Cortex of kidney (tissue), 1 donor: ENCODE measurements at places on chromosomes 6 and 20.

- no peak for DNase-seq
These were observed 74.0 kb upstream of the SAMD5 start for GRCh38 chr6:147434516-147434915.

DNA sequence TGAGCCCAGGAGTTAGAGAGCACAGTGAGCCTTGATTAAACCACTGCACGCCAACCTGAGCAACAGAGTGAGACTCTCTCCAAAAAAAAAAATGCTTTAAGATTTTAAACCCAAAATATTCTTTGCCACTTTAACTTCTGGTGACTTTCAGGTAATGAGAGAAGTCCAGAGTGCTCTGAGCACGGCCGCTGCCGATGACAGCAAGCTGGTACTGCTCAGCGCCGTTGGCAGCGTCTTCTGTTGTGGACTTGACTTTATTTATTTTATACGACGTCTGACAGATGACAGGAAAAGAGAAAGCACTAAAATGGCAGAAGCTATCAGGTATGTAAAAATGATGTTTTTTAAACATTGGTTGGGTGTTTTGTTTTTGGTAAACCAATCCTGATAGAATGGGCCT, 66.4 kb downstream of the RPP40 start:
- DNase-seq = no peak

DNA sequence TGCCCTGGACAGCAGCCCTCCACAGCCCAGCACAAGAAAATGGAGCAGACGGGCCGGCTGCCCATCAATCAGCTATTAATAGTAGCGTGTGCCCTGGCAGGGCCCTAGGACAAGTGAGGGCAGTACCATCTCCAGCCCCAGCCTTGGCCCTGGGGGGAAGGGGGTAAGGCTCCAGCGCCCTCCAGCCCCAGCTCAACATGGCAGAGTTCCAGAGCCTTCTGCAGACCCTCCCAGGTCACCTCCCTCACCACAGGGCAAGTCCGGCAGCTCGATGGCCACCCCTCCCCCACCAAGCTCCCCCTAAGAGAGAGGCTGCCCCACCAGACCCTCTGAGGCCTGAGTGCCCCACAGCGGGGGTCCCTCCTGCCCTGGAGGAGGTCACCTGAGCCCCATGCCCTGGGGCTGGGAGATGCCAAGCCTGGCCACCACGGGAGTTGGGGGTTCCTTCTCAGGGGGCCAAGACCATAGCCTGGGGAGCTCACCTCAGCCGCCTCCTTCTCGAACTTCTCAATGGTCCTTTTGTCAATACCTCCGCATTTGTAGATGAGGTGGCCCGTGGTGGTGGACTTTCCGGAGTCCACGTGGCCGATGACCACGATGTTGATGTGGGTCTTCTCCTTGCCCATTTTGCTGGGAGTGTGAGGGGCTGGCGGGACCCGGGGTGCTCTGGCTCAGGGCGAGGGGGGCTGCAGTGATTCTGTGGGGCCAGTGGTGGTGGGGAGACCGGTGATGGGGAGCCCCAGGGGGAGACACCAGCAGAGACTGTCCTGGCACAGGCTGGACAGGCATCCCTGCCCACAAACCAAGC, 1.5 kb downstream of the EEF1A2 start:
- no peak for DNase-seq

DNA sequence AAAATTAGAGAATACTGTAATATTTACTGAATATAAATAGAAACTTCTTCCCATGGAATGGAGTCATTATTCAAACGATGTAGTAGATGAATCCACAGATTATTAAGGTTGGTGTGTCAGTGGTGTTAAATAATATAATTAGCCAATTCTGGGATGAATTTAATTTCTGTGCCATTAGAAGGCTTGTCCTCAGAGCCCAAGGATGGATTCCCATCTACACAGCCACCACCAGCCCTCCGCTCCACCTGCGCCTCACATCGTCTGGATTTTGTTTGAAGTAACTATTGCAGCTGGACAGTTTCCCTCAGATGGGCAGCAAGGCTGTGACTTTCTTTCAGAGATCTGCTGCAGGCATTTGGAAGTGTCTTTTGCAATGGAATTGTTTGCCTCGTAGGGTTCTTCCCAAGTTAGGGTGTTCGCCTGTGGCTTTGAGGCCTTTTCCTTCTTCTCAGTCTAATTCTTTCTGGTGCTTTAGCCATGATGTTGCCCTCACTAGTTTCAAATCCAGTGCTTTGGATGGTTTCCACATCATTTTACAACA, 104.7 kb downstream of the AIG1 start:
- DNase-seq = no peak

DNA sequence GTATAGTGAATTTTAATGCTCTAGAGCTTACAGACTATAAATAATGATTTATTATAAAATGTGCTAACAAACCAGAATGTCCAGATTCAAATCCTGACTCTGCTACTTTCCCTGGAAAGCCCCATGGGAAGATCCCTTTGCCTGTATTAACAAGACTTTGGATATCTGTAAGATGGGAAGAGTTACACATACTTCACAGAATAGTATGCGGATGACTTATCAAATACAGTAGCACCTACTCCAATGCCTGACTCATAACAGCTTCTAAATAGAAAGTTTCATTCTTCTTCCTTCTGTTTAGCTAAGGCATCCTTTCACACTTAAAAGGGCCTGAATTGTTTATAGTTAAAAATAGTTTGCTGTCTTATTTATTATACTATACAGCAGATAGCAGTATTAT, 166.3 kb downstream of the KCNQ5 start:
- no peak for DNase-seq

DNA sequence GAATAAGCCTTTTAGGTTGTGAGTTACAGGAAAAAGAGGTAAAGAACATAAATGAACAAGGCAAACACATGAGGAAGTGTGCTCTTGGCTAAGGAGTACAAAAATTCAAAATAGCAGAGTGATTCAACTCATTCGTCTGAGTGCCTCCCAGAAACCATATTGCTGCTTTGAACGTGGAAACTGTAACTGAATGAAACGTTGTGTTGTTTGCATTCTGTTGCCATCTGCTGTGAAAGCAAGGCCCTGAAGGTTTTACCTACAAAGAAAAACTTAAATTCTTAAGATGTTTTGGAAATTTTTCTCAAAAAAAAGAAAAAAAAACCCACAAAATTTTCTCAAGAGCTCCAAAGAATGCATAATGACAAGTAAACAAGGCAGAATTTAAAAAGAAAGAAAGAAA, 375.4 kb upstream of the HS3ST5 start:
- DNase-seq = no peak

GRCh38 chr20:18326990-18327389, 38.7 kb downstream of the ZNF133 start:
- DNase-seq = no peak

GRCh38 chr20:50915424-50915823, 15.8 kb downstream of the ADNP start:
- DNase-seq = no peak

DNA sequence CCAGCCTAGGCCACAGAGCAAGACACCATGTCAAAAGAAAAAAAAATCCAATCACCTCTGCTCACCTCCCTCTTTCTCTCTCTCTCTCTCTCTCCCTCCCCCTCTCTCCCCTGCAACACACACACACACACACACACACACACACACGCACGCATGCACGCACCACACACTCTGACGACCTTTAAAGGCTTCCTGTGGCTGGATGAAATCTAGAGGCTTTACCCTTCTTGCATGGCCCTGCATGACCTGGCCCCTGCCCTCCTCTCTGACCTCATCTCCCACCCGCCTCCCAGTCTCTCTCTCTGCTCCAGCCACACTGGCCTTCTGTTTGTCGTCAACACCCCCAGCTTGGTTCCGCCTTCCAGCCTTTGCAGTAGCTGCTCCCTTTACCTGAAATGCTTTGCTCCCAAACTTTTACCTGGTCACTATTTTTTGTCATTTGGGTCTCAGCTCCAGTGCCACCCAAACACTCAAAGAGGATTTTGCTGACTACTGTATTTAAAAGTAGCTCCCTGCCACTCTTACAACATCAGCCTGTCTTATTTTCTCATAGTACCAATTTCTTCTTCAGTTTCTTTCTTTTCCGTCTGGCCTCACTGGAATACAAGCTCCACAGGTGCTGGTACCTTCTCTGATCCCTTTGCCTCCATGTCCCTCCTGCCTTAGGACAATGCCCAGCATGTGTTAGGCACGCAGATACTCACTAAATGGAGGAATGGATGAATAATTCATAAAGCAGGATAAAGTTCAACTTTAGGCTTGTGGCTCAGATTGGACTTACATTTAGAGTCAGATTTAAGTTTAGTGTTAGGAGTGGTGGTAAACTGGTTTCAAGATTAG, 4.3 kb upstream of the LTA start:
- no peak for DNase-seq

GRCh38 chr20:34600892-34601653, 42.6 kb downstream of the MAP1LC3A start:
- no peak for DNase-seq
